LoVo (cell line): ENCODE measurements at places on chromosomes 13 and 19.

DNA sequence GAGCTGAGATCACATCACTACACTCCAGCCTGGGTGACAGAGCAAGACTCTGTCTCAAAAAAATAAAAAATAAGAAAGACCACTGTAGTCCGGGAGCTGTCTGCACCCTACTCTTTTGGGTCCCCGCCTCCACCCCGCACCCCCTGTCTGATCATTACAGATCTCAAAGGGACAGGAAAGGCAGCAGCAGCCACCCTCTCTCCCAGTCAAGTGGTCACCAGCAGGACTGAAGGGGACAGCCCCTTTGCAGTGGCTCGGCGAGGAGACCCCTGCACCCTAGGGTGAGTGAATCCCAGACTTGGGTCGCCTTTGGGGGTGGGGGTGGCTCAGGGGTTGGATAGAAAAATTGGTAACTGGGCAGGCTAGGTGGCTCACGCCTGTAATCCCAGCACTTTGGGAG, 12.5 kb upstream of the KCNN1 start:
- DNase-seq, result no peak

GRCh38 chr13:37491661-37492060, 106.9 kb downstream of the POSTN start:
- DNase-seq, result no peak

GRCh38 chr13:26529441-26529840, 28.0 kb upstream of the WASF3 start:
- peak; percentile 50 for DNase-seq

DNA sequence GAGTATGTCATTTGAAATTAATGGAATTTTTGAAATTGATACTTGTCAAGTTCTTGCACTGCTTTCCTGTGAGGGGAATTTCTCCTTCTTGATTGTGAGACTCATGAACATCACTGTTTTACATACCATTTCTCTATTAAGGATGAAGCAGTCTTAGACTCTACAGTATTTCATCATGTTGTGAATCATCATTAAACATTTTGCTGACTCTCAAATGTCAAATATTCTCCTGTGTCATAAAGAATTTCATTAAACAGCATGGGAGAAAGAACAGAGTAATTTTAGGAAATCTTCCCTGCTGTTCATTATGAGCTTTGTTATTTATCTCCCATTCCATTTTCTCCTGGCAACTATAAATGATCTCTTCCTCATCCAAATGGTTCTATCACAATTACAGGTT, 729.0 kb downstream of the PCDH9 start:
- no peak for DNase-seq

DNA sequence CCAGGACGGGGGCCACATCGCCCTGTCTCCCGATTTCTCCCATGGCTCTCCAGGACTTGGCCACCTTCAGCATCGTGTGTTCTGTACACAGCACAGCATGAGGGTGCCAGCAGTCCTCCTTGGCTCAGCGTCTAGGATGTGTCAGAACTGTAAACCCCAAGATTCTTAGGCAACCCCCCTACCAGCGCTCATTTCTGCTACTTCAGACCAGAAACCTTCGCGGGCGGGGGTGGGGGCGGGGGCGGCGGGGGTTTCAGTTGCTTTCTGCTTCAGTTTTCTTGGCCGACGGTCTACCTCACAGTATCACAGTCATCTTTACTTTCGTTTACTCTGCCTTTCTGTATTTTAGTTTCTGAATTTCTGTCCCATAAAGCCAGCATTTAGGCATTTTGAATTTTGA, 82.4 kb downstream of the GGACT start:
- DNase-seq, result no peak

GRCh38 chr19:33557196-33557595, 35.6 kb upstream of the PEPD start:
- no peak for DNase-seq

GRCh38 chr19:9936326-9937000, at the start of gene OLFM2:
OLFM2 (minus strand) TSS chr19:9936515; CDS start chr19:9936366, 149 bp downstream.
- DNase-seq, result peak; percentile 40

DNA sequence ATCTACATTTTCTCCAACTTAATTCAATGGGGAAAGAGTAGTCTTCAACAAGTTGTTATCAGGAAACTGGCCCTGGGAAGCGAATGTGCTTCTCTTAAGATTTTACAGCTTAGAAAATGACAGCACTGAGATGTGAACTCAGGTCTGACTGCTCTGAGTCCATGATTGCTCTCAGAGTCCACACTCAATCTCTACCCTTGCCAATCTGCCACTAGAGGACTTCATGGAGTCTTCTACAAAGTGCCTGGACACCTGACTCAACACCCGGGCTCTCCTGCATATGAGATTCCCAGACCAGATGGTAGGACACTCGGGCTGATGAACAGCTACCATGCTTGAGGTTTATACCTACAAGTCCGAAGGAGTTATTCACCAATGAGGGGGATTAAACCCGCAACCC, 74.8 kb downstream of the ABCC4 start:
- DNase-seq, result no peak

GRCh38 chr13:69856331-69856730, 251.3 kb upstream of the ATXN8OS start:
- DNase-seq, result no peak

DNA sequence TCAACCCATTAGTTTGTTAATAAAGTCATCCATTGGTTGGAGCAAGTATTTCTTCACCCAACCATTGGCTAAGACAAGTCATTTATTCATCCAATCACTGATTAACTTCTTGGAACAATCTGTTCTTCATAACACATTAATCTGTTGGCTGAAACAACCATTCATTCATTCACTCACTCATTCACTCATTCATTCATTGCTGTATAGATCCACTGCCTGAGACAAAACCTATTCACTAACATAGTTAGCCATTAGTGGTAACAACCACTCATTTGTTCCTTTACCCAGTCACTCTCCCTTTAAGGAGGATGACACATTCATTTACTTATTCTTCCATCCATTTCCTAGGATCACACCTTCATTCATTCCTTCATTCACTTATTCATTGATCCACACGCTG, 15.2 kb downstream of the EML2 start:
- no peak for DNase-seq

- DNase-seq, result no peak
Observed at GRCh38 chr19:3479834-3480215, 500 bp downstream of the SMIM24 start.

GRCh38 chr13:21231426-21231940, 55.0 kb downstream of the MRPL57 start:
- DNase-seq, result no peak

- no peak for DNase-seq
Observed at GRCh38 chr13:30346789-30347167, 39.4 kb upstream of the KATNAL1 start.

GRCh38 chr19:28843761-28844492, 369.0 kb downstream of the UQCRFS1 start:
- no peak for DNase-seq

DNA sequence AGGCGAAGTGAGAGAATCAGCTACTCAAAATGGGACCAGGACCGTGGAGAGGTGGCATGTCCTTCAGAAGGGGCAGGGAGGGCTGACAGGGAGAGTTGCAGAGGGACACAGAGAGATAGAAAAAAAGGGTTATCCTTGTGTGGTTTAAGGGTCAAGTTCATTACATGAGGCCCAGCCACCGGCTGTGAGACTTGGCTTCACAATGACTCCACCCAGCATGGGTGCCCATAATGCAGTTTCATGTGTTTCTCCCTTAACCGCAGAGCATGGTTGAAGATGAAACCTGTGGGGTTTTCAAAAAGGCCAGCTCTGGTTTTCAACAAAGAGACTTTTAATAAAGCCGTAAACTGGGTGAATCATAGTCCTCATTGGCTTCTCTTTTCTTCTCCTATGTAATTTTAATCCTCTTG, 164.6 kb downstream of the KLF5 start:
- DNase-seq, result peak; percentile 63

DNA sequence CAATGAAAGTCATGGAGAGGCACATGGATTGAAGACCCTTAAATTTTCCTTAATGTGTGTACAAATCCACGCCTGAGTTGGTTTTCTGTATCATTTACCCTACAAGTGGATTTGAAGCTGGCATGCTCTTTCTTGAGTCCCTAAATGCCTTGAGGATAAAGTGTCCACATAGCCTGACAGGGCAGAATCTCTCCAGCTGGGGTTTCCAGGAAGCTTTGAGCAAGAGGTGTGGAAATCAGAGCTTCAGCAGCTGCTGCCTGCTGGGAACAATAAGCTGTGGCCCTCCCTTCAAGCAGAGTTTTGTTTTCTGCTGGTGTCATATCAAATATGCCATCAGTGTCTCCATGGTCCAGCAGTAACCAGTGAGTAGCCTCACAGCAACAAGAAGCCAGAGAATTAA, 120.3 kb upstream of the SERTM1 start:
- DNase-seq, result no peak

GRCh38 chr13:23567906-23568460, 2.2 kb upstream of the TNFRSF19 start:
- DNase-seq, result no peak

DNA sequence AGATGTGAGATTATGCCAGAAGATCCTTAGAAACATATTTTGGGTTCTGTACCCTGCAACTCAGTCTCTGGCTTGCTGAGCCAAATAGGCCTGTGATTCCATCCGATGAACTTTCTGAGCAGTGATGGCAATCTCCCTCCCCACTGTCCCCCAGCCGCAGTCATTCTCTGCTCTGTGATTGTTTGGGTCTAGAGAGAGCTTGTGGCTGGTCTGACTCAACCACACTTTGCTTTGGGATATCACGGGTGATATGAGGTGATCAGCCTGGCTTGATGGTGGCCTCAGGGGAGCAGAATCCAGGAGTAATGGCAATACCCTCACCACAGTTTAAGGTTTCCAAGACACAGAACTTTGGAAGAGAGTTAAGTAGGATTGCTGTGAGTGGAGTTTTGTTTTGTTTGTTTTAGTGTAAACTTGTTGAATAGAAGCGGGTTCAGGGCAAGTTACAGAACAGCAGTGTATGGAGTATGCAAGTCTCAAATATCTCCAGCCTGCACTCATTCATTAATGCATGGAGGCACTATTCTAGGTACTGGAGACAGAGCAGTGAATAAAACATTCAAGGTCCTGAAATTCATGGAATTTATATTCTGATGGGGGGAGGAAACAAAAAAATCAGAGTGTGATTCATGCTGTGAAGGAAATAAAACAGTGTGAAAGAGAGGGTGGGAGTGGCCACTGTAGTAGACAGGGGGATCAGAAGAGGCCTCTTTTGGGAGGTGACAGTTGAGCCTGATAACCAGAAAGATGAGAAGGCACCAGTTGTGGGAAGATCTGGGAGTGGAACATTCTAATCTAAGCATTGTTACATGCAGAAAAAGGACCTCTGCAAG, 5.3 kb downstream of the SAMD4B start:
- DNase-seq, result no peak
